Inflammatory macrophage treated with lipopolysaccharide for 4 hours (primary cell): ENCODE measurements at places on chromosomes 2 and 18.

DNA sequence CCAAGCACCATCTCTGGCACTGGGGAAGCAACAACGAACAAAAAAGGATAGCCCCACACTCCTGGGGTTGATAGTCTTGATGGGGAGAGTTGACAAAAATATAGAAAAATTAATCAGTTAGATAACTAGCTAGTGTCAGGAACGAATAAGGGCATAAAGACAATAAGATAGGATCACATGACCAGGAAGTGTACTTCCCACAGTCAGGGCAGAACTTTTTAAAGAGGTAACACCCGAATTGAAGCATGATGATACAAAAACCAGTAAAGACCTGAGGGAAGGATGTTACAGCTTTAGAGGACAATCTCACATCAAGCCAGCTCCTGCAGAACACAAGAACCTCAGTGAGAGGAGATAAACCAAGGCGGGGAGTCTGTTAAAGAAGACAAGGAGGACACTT lies 295.4 kb upstream of the CRIM1 start:
- DNase-seq, result no peak

- no peak for DNase-seq
Measured at GRCh38 chr18:25186871-25187270, 165.1 kb downstream of the ZNF521 start.

DNA sequence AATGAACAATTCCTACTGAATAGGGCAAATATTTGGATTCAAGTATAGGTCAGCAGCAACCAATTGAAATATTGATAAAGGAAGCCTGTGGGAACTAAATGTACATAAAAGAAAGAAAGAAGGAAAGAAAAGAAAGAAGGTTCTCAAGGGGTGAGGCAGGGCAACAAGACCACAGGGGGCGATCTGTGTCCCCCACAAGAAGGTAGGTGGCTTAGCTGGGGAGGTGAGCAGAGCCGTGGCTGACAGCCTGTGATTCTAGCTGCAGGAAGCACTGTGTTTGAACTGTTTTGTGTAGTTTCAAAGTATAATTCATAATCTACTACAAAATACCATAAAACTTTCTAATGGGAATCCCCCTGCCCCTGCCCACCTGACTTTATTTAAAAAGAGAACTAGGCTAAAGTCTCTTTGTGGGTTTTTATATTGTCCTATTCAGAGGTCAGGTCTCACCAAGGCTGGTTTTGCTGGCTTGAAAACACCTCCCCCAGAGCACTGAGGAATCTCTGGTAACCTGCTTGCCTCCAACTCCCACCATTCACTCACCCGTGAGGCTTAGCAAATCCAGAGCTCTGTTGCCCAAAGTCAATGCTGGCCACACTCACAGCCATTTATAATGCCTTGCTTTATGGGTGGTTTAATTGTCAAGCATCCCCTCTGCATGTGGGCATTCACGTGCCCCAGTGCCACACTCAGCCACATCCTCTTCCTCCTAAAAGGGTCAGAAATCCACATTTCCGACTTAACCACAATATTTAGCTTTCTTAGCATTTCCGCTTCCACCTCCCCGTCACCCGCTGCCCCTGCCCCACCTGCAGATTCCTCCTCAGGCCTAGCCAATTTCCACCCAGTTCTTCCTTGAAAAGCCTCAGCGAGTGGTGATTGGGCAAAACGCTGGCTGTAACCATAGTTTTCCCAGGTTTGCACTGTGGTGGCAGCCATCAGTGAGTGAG lies 36.4 kb upstream of the LMAN1 start:
- DNase-seq, result no peak

DNA sequence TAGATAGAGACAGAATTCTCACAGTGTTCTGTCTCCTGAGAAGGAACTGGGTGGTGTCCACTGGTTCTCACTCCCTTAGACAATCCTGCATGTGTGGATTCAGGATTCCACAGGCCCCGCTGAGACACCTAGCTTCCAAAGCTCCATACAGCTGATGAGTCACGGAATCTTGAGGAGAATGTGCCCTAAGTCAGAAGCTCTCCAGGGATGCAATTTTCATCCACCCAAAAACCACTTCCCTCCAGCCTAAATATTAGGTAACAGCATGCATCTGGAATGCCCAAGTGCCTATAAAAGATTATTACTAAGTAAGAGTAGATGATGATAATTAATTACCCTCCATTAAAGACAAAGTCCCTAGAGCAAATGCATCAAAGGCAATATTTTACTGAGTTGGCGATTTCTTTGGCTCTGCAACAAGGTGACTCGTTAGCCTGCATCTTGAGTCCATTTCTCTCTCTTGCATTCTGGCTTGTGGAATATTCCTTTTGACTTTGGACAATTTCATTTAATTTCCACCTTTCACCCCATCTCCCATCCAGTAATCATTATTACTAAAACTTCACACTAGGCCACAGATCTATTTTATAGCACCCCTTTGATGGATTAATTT lies 475.1 kb downstream of the TNS1 start:
- no peak for DNase-seq
